ENCODE measurements at places on chromosomes 7 and 10. TPM values are rescaled to one million over a fixed set of nuclear protein-coding genes. Genes with fewer than 3 reads are reported as not detected.

ZNF503 gene
- total RNA-seq, result 12.8 TPM

CALHM3 gene
- total RNA-seq, result not detected

CNNM1 gene
- 6.3 TPM for total RNA-seq

CHAT gene
- not detected for total RNA-seq

MACC1 gene
- 199 TPM for total RNA-seq

NODAL gene
- total RNA-seq, result not detected

CYP17A1 gene
- not detected for total RNA-seq

CACNB2 gene
- not detected for total RNA-seq

SEMA4G gene
- 15.9 TPM for total RNA-seq

PLPP4 gene
- not detected for total RNA-seq

CHN2 gene
- total RNA-seq, result 9.7 TPM

ASAH2 gene
- total RNA-seq, result 3.3 TPM

DNA sequence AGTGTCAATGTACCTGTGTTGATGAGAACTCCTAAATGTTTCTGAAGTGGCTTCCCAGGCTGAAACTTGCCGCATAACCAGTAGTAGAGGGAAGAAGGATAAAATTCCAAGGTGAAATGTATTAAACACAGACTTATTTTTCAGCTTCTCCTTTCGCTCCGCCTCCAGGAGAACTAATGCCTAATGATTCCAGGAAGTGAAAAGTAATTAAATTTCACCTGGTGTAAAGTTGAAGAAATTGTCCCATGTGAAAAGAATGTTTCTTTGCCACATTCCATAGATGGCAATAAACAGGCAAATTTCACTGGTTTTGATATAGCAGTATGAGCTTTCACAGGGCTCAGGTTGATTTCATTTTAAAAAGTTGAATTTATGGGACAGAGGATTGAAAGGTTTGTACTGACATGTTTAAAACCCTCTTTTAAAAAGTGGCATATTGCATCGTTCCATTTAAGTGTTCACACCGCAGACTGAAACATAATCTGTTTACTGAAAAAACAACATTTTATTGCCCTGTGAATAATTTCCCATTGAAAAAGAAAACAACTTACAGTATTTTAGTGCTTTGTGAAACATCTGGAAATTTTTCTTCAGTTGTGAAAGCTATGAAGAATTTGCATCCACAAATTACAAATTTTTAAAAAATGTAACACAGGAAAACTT is 453.4 kb upstream of the NFE2L3 start:
- H3K4me3 ChIP-seq, result no peak overlapping the region
- no peaks in the 10 kb centered on the region for H3K36me3 ChIP-seq
- H3K27me3 ChIP-seq, result peaks cover 25% of the 10 kb centered on the region
- no peak overlapping the region for H3K27ac ChIP-seq

- no peaks in the 10 kb centered on the region for H3K27me3 ChIP-seq
- no peak overlapping the region for H3K4me3 ChIP-seq
- H3K27ac ChIP-seq, result no peak overlapping the region
- no peaks in the 10 kb centered on the region for H3K4me1 ChIP-seq
These were observed 6.1 kb upstream of the IMMP2L start for GRCh38 chr7:111568419-111568818.

GRCh38 chr10:35937546-35937945 is 295.4 kb upstream of the FZD8 start:
- no peak overlapping the region for H3K4me3 ChIP-seq
- DNase-seq, result no peak
- no peaks in the 10 kb centered on the region for H3K27me3 ChIP-seq
- H3K27ac ChIP-seq, result no peak overlapping the region
- no peaks in the 10 kb centered on the region for H3K4me1 ChIP-seq

GRCh38 chr7:156948361-156948760 is 1.2 kb upstream of the NOM1 start:
- peaks cover 26% of the 10 kb centered on the region for H3K36me3 ChIP-seq
- no peak overlapping the region for H3K27ac ChIP-seq
- no peak for DNase-seq
- peaks cover 18% of the 10 kb centered on the region for H3K27me3 ChIP-seq
- H3K4me3 ChIP-seq, result no peak overlapping the region
- peaks cover 36% of the 10 kb centered on the region for H3K4me1 ChIP-seq

DNA sequence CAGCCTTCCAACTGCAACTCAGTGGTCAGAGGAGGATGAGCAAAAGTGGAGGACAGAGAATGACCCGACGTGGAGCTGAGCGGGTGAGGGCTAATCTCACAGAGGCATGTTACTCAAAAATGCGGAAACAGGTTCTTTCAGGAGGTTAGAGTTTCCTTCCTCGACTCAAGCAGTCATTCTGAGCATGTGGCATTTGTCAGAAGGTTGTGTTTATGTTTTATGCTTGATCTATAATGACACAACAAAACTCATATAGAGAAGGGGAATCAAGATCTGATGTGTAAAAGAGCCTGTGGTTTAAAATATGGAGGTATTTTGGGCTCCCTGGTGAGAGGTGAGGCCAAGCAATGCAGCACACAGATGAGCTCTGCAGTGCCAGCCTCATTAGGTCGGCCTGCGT is 311.4 kb downstream of the ADARB2 start:
- peaks cover 39% of the 10 kb centered on the region for H3K27me3 ChIP-seq
- H3K4me1 ChIP-seq, result no peaks in the 10 kb centered on the region
- H3K4me3 ChIP-seq, result no peak overlapping the region
- no peak overlapping the region for H3K27ac ChIP-seq
- H3K36me3 ChIP-seq, result no peaks in the 10 kb centered on the region

DNA sequence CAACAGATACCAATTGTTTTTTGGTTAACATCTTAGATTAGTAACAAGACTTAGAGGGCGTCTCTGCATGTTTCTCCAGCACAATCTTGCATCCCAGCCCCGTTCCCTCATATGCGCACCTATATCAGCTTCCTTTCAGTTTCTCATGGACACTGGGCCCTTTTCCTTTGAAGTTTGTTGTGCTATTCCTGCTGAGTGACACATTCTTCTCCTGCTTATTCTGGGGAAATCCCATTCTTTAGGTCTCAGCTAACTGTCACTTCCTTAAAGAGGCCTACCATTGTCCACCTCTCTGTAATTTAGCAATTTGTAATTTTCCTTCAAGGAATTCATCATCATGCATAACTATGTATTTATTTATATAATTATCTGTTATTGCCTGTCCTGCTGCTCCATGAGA is 110.3 kb upstream of the STEAP1B start:
- no peak overlapping the region for H3K27ac ChIP-seq
- no peaks in the 10 kb centered on the region for H3K27me3 ChIP-seq
- no peaks in the 10 kb centered on the region for H3K4me1 ChIP-seq

DNA sequence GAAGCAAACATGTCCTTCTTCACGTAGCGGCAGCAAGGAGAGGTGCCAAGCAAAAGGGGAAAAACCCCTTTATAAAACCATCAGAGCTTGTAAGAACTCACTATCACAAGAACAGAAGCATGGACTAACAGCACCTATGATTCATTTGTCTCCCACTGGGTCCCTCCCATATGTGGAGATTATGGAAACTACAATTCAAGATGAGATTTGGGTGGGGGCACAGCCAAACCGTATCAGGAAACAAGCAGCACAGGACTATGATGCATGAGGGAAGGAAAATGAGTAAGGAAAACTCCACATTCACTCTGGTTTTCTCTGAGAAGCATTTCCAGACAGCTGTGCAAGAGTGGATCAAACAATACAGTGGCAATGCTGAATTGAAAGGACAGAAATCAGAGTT is 81.6 kb downstream of the RSU1 start:
- DNase-seq, result no peak
- H3K36me3 ChIP-seq, result no peaks in the 10 kb centered on the region
- no peak overlapping the region for H3K4me3 ChIP-seq
- H3K4me1 ChIP-seq, result no peaks in the 10 kb centered on the region

DNA sequence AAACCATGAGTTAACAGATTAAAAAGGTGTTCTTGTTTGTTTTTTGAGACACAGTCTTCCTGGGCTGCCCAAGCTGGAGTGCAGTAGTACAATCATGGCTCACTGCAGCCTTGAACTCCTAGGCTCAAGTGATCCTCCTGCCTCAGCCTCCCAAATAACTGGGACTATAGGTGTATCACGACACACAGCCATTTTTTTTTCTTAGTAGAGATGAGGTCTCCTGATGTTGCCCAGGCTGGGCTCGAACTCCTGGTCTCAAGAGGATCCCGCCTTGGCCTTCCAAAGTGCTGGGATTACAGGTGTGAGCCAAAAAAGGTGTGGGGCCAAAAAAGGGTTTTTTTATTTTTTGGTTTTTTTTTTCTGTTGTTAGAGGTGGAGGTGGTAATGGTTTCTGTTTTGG is 29.3 kb downstream of the KMT2C start:
- H3K27me3 ChIP-seq, result no peaks in the 10 kb centered on the region
- no peak for DNase-seq
- H3K4me3 ChIP-seq, result no peak overlapping the region
- H3K27ac ChIP-seq, result no peak overlapping the region
- no peaks in the 10 kb centered on the region for H3K36me3 ChIP-seq

DNA sequence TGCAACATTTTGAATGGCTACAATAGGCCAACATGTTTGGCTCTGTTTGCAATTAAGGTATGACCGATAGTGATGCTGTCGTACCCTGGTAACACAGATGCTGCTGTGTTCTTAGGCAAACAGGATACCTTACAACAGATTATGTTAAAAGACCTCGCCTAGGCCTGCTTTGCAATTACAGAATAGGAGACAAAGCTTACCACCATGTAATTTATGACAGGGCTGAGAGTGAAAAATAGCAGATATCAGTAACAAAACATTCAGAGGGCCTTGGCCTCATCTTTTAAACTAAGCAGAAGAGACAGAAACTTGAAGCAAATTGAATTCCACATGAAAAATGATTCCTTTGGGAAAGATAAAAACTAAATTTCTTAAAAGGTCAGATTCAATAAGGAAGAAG is 29.4 kb upstream of the ABLIM1 start:
- H3K27ac ChIP-seq, result no peak overlapping the region
- H3K4me1 ChIP-seq, result peaks cover 63% of the 10 kb centered on the region
- H3K36me3 ChIP-seq, result peaks cover 6% of the 10 kb centered on the region
- DNase-seq, result no peak
- H3K27me3 ChIP-seq, result no peaks in the 10 kb centered on the region

- no peak for DNase-seq
- H3K27me3 ChIP-seq, result no peaks in the 10 kb centered on the region
- peaks cover 11% of the 10 kb centered on the region for H3K4me1 ChIP-seq
- no peak overlapping the region for H3K27ac ChIP-seq
- H3K36me3 ChIP-seq, result no peaks in the 10 kb centered on the region
- no peak overlapping the region for H3K4me3 ChIP-seq
These were observed 36.4 kb upstream of the ELN start for GRCh38 chr7:73991522-73992100.

DNA sequence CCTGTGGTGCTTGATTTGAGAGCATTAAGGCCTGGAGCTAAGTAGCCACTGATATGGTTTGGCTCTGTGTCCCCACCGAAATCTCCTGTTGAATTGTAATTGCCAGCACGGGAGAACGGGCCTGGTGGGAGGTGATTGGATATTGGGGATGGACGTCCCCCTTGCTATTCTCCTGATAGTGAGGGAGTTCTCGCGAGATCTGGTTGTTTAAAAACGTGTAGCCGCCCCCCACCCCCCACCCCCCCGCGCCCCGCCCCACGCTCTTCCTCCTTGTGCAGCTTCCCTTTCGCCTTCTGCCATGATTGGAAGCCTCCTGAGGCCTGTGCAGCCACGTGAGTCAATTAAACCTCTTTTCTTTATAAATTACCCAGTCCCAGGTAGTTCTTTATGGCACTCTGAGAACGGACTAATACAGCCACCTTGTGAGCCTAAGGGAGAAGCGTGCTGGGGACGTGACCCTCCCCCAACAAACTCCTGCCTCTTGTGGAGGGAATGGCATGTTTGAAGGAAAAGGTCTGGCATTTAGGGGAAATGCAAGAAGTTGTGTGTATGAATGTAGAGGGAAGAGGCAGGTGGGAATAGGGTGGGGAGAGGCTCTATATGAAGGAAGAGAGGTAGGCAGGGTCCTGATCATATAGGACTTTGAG is 118.0 kb upstream of the KMT2C start:
- H3K27ac ChIP-seq, result no peak overlapping the region
- H3K36me3 ChIP-seq, result no peaks in the 10 kb centered on the region
- H3K27me3 ChIP-seq, result no peaks in the 10 kb centered on the region
- no peak overlapping the region for H3K4me3 ChIP-seq

DNA sequence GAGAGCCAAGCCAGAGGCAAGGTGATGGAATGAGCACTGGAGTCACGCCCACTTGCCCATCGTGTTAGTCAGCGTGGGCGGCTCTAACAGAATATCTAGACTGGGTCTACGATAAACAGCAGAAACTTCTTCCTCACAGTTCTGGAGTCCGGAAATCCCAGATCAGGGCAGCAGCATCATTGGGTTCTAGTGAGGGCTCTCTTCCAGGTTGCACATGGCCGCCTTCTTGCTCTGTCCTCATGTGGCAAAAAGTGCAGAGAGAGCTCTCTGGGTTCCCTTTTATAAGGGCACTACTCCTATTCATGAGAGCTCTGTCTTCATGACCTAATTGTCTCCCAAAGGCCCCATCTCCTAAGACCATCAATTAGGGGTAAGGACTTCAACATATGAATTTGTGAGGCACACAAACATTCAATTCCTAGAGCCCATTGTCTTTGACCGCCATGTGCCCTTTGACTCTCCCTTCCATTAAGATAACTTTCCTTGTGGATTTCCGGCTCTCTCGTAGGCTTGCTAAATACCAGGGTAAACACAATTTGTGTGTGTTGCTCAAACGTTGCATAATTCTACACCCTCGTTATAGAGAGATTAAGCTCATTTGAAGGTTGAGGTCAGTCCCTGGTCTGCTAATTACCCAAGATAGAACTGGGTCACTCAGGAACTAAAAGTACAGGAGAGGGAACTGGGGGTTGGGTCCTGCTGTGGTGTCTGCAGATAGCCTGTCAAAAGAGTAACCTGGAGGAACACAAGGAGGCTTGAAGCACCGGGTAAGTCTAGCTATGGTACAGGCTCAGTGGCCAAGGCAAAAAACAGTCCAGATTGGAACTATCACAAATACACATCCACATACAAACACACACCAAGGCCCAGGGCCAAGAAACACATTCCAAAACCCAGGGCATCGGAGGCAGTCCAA is 28.7 kb upstream of the USP6NL start:
- H3K4me3 ChIP-seq, result no peak overlapping the region
- H3K4me1 ChIP-seq, result no peaks in the 10 kb centered on the region
- H3K27me3 ChIP-seq, result no peaks in the 10 kb centered on the region
- H3K27ac ChIP-seq, result no peak overlapping the region

DNA sequence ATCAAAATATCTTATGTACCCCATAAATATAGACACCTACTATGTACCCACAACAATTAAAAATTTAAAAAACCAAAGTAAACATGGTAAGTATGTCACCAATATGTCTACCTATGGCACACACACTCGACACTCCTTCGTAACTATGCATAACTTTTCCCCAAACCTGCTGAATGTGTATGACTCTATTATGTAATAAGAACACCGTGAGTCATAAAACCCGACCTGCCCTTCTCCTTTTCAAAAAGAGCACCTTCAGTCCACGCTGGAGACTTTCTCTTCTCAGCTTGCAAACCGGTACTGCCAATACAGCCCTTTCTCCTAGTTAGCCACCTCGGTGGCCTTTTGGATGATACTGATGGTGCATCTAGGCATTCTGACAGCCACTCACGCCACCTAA is 186.3 kb downstream of the PRPF18 start:
- H3K36me3 ChIP-seq, result no peaks in the 10 kb centered on the region
- no peak overlapping the region for H3K4me3 ChIP-seq
- no peak overlapping the region for H3K27ac ChIP-seq
- no peaks in the 10 kb centered on the region for H3K27me3 ChIP-seq
- DNase-seq, result peak; percentile 23
- H3K4me1 ChIP-seq, result peaks cover 21% of the 10 kb centered on the region

GRCh38 chr7:129401967-129402860 is 32.0 kb upstream of the STRIP2 start:
- no peak overlapping the region for H3K4me3 ChIP-seq
- no peak for DNase-seq
- H3K27ac ChIP-seq, result no peak overlapping the region
- no peaks in the 10 kb centered on the region for H3K4me1 ChIP-seq
- H3K36me3 ChIP-seq, result peaks cover 9% of the 10 kb centered on the region
